ENCODE measurements at places on chromosomes 13 and 19.

DNA sequence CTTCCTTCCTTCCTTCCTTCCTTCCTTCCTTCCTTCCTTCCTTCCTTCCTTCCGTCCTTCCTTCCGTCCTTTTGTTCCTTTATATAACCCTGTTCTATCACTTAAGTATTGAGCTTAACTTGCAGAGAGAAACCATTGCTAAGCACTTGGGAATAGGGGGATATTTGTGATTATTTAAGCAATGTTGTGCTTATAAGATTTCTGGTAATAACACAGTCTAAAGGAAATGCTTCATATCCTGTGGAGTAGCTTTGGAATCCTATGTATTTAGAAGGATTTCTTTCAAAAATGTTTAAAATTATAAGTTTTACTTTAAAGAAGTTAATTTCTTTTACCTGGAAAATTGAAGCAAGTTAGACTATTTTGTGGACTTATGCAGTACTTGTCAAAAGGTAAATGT is 209.8 kb downstream of the PCCA start:
- no peaks in the 10 kb centered on the region for H3K27me3 ChIP-seq
- no peaks in the 10 kb centered on the region for H3K36me3 ChIP-seq
- no peaks in the 10 kb centered on the region for H3K4me1 ChIP-seq

DNA sequence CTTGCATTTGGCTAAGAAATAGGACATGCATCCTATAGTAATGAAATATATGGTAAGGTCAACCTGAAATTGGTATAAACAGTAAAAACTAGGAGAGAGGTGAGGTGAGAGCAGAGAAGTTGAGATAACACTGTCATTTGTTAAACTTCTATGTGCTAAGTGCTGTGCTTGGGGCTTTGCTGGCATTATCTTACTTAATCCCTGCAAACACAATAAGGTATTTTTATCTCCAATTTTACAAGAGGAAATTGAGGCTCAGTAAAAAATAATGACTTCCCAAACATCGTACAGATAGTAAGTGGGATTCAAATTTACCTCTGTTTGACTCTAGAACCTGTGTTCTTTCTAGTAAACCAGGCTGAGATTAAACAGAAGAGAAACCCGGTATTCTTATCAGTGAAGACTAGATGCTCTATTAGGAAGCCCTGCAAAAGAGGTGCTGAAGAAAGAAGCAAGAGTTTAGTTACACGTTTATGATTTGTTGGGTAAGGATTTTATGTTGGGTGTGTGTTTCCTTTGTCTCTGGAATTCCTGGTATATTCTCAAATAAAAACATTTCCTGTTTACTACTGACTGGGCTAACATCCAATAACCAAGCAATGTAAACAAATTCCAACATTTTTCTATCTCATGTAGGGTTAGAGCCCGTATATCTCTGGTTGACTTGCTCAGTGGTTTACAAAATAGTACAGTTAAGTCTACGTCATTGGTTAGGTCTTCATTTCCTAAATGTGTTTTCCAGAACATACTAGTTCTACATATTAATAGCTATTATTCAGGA is 137.3 kb upstream of the FNDC3A start:
- no peak for DNase-seq
- peaks cover 5% of the 10 kb centered on the region for H3K27me3 ChIP-seq
- no peaks in the 10 kb centered on the region for H3K4me1 ChIP-seq
- peaks cover 11% of the 10 kb centered on the region for H3K36me3 ChIP-seq
- H3K27ac ChIP-seq = no peak overlapping the region

GRCh38 chr13:102697929-102698648 is 3.2 kb upstream of the METTL21C start:
- H3K27ac ChIP-seq = no peak overlapping the region
- no peaks in the 10 kb centered on the region for H3K4me1 ChIP-seq
- no peak overlapping the region for H3K4me3 ChIP-seq
- H3K36me3 ChIP-seq = no peaks in the 10 kb centered on the region
- no peak for DNase-seq

GRCh38 chr13:93309886-93310523 is 83.4 kb downstream of the GPC6 start:
- no peaks in the 10 kb centered on the region for H3K4me1 ChIP-seq
- H3K27me3 ChIP-seq = no peaks in the 10 kb centered on the region
- H3K4me3 ChIP-seq = no peak overlapping the region
- no peak for DNase-seq
- H3K27ac ChIP-seq = no peak overlapping the region

DNA sequence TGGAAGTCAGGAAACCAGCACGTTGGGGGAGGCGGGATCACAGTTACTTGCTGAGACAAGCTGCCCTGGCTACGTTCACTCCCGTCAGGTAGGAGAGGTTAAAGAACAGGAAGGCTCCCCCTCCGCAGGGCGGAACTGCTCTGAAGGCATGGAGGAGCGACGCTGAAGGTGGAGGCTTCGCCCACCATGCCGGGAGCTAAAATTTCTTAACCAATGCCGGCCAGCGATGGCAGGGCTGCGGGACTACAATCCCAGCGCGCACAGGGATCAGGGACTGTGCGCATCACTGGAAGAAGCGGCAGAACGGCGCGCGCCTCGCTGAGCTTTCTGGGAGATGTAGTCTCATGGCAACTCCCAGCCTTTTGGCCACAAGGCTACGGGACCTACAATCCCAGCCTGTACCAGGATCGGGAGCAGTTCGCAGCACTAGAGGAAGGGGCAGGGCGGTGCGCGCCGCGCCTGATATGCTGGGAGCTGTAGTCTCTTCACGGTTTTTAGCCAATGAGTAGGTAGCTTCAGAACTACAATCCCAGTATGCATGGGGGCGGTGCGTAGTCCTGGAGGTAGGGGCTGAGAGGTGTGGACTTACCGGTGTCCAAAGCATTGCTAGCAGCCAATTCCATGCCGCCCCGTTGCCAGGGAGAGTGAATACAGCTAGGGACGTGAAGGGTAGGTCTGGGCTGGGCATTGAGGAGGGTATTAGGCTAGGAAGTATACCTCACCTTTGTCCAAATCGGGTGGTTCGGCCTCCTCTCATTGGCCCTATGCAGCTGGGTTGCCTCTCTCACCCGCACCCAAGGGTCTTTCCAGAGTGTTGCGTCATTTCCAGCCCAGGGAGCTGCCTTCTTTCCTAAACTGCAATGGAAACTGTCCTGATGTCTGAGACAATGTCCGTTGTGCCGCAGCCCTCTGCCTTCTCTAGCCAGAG is 12.8 kb upstream of the ZNF682 start:
- peak; percentile 68 for DNase-seq
- H3K4me3 ChIP-seq = peak overlapping the region; percentile 90
- H3K27me3 ChIP-seq = peaks cover 3% of the 10 kb centered on the region
- peak overlapping the region; percentile 88 for H3K27ac ChIP-seq
- H3K36me3 ChIP-seq = peaks cover 3% of the 10 kb centered on the region

DNA sequence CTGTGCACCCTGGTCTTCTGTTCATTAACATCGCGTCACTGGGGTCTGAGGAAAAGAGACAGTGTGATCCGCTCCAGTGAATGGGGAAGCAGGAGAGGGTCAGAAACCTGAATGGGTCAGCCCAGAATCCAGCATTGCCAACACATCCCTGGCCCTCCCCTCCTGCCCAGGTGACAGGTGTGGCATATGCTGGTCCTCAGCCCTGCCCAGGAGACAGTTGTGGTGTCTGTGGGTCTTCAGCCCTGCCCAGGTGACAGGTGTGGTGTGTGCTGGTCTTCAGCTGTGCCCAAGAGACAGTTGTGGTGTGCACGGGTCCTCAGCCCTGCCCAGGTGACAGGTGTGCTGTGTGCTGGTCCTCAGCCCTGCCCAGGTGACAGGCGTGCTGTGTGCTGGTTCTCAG is 8.0 kb downstream of the TFDP1 start:
- no peak for DNase-seq
- no peak overlapping the region for H3K4me3 ChIP-seq
- H3K4me1 ChIP-seq = peaks cover 16% of the 10 kb centered on the region
- H3K36me3 ChIP-seq = peaks cover 55% of the 10 kb centered on the region

GRCh38 chr13:33194820-33195692 is 90.5 kb downstream of the STARD13 start:
- no peak overlapping the region for H3K4me3 ChIP-seq
- no peak for DNase-seq
- no peak overlapping the region for H3K27ac ChIP-seq
- H3K36me3 ChIP-seq = no peaks in the 10 kb centered on the region
- no peaks in the 10 kb centered on the region for H3K27me3 ChIP-seq

GRCh38 chr13:40077396-40078027 is 422.1 kb downstream of the COG6 start:
- H3K4me3 ChIP-seq = no peak overlapping the region
- no peaks in the 10 kb centered on the region for H3K36me3 ChIP-seq
- H3K27me3 ChIP-seq = no peaks in the 10 kb centered on the region
- no peak for DNase-seq
- H3K4me1 ChIP-seq = peaks cover 12% of the 10 kb centered on the region

- no peak overlapping the region for H3K27ac ChIP-seq
- H3K36me3 ChIP-seq = peaks cover 2% of the 10 kb centered on the region
- no peak overlapping the region for H3K4me3 ChIP-seq
- H3K27me3 ChIP-seq = no peaks in the 10 kb centered on the region
- no peaks in the 10 kb centered on the region for H3K4me1 ChIP-seq
Measured at GRCh38 chr13:69999875-70000274, 107.8 kb upstream of the ATXN8OS start.

- no peak for DNase-seq
- no peaks in the 10 kb centered on the region for H3K36me3 ChIP-seq
- peaks cover 9% of the 10 kb centered on the region for H3K27me3 ChIP-seq
- H3K27ac ChIP-seq = no peak overlapping the region
Measured at GRCh38 chr13:52112591-52112990, 16.3 kb downstream of the NEK5 start.

DNA sequence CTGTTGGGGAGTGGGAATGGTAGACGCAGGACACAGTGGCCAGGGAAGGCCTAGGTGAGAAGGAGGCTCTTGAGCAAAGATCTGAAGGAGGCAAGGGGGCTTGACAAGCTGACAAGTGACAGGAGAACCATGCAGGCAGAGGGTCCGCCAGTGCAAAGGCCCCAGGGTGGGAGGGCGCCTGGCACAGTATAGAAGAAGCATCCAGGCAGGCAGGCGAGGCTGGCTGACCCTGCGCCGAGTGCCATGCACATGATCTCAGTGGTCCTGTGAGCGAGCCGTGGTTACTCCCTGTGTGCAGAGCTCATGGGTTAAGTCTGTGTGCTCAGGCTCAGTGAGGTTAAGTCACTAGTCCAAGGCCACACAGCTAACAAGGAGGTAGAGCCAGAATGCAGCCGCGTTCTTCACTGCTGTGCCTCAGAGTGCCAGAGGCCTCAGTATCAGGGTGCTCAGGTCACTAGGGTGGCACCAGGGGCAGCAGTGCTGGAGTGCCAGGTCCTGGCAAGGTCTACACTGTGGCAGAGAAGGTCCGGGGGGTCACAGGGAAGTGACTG is 15.2 kb downstream of the CNFN start:
- no peak overlapping the region for H3K27ac ChIP-seq
- H3K4me1 ChIP-seq = peaks cover 10% of the 10 kb centered on the region
- H3K27me3 ChIP-seq = peaks cover under 1% of the 10 kb centered on the region
- no peak for DNase-seq
